ENCODE measurements at places on chromosomes 12 and 14.

- peak; percentile 42 for DNase-seq
Observed at GRCh38 chr12:69239922-69240630, 707 bp downstream of the CPSF6 start.

DNA sequence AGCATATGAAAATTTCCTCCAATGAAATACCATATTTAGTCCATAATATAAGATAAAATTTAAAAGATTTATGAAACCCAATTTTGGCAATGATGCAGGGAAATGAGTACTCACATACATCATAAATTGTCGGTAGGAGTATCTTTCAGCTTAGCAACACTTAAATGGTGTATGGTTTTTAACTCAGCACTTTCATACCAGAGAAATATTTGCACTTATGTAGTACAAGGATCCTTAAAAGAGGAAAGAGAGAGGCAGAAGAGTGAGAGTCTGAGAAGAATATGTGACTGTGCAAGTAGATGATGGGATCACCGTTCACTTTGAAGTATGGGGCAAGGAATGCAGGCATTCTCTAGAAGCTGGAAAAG lies 379.3 kb upstream of the DCN start:
- DNase-seq = no peak

DNA sequence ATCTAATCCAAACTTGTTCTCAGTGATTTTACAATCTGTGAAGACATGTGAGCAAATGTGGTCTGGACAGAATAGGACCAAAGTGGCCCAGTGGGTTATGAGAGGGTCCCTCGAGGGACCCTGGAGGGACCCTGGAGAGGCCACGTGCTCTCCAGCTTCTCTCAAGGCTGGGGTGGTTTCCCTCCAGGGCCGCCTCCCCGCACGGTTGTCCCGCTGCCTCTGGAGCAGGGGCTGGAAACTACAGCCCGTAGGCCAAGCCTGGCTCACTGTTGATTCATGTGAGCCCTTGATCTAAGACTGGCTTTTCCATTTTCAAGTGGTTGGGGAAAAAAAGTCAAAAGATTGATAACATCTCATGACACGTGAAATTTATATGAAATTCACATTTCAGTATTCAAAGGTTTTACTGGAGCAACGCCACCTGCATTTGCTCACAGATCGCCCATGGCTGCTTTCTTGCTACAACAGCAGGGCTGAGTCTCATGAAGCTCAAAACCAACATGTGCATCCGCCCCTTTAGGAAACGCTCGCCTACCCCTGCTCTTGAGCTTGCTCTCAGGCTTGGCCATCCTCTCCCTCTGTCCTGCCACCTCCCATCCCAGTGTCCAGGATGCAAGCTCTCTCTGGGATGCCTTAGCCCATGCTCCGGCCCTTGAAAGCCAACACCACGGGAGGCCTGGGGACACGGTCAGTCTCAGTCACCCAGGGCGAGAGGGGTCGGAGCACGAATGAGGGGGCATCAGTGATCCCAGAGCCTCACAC lies 12.1 kb upstream of the LRTM2 start:
- DNase-seq = no peak

DNA sequence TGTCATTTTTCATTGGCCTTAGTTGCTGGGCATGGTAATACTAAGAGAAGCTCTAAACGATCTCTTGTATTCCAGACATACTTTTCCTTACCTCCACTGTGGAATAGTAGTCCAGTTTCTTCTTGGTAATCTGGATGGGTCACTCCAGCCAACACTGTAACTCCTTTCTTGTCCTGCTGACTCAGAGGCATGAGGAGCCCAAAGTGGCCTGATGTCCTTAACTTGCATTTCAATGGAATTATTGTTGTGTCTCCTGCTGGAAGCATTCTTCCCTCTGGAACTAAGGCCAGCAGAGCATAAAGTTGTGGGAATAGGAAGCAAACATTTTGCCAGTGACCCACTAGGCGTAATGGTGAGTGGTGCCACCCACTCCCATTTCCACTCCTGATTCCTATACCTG lies 33.1 kb downstream of the DAAM1 start:
- DNase-seq = no peak

GRCh38 chr12:66916189-66916588 lies 237.3 kb upstream of the GRIP1 start:
- DNase-seq = no peak

- DNase-seq = no peak
Observed at GRCh38 chr14:79093531-79093930, 923.4 kb downstream of the NRXN3 start.

DNA sequence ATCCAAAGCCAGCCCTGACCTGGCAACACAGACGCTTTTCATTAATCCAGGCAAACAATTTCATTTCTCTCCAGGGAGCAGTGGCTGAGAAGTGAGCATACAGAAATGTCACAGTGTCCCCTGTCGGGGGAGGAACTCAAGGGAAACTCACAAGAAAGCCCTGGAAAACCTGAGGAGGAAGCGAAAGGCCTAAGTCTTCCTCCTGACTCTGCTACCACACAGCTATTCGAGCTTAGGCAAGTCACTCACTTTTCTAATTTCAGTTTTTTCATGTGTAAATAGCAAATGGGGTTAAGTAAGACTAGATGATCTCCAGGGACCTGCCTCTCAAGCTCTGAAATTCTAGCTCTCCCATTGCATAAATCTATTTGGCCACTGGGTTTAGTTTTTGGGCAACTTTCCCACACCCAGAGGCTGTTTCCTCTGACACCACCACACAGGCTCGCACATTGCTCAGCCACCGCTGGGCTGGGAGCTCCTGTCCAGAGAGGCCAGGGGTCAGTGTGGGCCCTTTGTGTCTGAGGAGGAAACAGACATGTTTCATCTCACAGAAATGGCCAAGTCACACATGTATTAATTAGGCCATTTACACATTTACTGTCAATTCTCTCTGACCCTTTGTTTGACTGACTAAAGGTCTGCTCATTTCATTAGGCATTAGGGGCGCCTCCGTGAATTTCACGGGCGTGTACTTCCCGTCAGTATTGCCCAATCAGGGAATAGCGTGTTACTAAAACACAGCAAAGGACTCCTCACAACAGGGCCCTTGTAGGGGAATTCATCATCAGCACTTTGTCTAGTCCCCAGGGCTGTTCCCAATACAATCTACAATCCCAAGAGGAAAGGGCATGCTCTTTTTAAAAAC lies 9.8 kb upstream of the PNMA1 start:
- peak; percentile 98 for DNase-seq

DNA sequence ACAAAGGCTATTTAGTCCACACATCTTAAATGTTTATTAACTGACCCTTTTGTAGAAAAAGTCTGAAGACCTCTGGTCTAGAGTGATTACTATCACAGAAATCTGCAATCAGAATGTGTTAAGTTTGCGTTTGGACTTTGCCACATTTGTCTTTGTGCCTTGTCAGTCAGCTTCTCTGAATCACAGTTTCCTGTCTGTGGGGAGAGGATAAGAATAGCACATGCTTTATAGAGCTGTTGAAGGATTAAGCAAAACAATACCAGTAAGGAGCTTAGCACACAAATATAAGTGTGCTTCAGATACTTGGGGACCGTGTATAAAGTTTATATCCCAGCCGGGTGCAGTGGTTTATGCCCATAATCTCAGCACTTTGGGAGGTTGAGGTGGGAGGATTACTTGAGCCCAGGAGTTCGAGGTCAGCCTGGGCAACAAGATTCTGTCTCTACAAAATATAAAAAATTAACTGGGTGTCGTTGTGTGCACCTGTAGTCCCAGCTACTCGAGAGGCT lies 63.0 kb upstream of the BTG1 start:
- DNase-seq = peak; percentile 67

GRCh38 chr14:58152014-58152857 lies at the start of gene ARMH4:
Gene ARMH4, minus strand, starts transcription at chr14:58152213. Its CDS starts 12,855 bp downstream, at chr14:58139358.
- peak; percentile 87 for DNase-seq

DNA sequence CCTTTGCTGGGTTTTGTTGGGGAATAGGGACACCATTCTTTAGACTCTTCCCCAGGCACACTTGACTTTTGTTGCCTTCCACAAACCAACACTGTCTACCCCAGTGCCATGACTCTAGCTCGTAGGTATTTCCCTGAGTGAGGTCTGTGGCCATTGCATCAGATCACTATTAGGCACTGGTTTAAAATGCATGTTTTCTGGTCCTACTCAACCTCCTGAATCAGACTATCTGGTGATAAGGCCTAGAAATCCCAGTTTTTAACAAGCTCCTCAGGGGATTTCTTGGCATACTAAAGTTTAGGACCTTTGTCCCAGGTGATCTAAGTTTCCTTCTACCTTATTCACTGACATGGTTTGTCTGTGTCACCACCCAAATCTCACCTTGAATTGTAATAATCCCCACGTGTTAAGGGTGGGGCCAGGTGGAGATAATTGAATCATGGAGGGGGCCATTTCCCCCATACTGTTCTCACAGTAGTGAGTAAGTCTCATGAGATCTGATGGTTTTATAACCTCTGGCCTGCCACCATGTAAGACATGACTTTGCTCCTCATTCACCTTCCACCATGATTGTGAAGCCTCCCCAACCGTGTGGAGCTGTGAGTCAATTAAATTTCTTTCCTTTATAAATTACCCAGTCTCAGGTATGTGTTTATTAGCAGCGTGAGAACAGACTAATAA lies 87.8 kb upstream of the PSMC1 start:
- DNase-seq = peak; percentile 26

DNA sequence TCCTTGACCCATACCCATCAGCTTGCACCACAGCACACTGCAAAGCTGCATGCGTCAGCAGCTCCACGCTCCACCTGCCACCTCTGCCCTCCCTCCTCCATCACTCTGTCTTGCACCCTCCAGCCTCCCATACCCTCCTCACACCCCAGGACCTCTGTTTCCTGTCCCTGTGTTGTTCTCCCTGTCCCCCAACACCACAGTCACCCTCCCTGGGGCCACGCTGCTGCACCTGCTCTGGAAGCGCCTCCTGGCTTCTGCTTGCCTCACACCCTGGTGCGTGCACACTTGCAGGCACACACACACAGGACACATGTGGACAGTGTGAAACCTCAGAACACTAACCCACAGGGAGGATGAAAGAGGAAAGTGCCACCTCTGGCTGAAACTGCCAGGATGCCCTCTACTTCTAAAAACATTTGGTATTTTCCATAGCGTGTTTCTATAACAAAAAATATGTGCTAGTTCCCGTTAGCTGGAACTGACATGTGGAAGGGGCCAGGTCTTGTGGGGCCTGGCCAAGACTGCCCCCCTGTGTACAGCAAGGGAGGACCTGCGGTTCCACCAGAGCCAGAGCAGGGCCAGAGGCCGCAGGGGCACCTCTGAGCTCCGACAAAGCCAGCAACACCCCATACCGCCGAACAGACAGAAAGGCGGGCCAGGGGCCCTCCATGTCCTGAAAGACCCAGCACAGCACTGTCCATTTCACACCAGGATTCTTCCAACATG lies 10.0 kb downstream of the BRF1 start:
- no peak for DNase-seq

- DNase-seq = no peak
Observed at GRCh38 chr12:132544080-132544397, 54.1 kb downstream of the FBRSL1 start.

GRCh38 chr12:104567832-104568486 lies 111.2 kb downstream of the CHST11 start:
- no peak for DNase-seq

DNA sequence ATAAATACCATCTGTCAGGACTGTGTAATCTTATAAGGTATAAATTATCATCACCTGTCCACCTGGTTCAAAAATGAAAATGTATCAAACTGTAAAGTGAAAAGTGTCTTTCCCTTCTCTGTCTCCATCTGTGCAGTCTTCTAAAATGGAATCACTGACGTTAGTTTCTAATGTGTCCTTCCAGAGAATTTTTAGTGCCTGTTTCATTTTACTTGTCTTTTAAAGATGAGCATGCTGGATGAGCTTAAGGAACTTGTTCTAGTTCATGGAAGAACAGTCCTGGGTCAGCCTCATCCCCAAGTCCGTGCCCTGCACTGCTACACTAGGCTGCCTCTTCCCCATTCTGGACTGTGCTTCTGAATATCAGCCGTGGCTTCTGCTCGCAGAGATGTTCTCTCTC lies 5.4 kb upstream of the NT5DC3 start:
- DNase-seq = no peak

DNA sequence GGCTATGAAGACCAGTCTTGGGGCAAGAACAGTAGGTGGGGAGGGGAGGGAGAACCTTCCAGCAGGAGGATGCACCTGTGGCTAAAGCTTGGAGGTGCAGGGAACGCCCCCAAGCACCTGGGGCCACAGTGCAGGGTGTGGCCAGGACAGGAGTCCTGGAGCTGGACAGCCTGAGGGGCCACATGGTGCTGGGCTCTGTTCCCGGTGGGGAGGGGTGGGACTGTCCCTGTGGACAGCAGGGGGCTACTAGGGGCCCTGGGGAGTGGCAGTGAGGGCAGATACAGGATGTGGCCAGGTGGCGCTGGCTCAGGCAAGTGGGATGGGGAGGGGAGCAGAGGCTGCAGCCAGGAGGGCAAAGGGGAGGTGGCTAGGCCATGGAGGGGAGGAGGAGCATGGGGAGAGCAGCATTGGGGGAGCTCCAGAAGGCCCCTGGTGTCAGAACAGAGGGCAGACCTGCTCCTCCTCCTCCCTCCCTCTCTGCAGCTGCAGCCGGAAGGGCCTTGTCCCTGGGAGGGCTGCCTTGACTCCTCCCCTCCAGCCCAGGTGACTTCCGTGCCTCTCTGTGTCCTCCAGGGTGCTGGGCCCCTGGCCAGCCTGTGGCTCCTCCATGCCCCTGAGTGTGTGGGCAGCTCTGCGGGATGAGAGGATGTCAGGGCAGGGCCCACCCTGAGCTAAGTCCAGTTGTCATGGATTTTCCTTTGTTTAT lies 68.4 kb upstream of the DLK1 start:
- no peak for DNase-seq

- DNase-seq = no peak
Observed at GRCh38 chr12:116384691-116385485, 107.4 kb upstream of the MED13L start.

- peak; percentile 83 for DNase-seq
Observed at GRCh38 chr12:132078190-132078589, 65.9 kb downstream of the DDX51 start.

- DNase-seq = peak; percentile 27
Observed at GRCh38 chr12:89075880-89076540, 276.3 kb downstream of the DUSP6 start.

- DNase-seq = peak; percentile 81
Observed at GRCh38 chr14:60757567-60758002, 23.0 kb downstream of the MNAT1 start.

GRCh38 chr12:94571556-94571955 lies 78.8 kb downstream of the TMCC3 start:
- DNase-seq = peak; percentile 31

- no peak for DNase-seq
Observed at GRCh38 chr14:105161309-105161708, 7.3 kb downstream of the JAG2 start.

DNA sequence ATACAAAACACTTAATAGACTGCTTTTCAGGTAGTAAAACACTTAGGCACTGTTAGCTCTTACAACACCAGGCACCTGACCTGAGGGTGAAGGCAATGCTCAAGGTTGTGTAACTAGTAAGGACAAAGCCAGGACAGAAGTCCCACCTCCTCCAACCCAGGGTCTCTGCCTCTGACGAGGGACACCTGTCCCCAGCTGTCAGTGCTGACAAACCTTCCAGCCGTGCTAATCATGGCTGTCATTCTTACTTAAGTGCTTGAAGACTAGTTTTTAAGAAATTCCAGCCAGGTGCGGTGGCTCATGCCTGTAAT lies 62.5 kb upstream of the MAX start:
- no peak for DNase-seq

- no peak for DNase-seq
Observed at GRCh38 chr14:57060276-57060955, 208.3 kb downstream of the EXOC5 start.

- peak; percentile 99 for DNase-seq
Observed at GRCh38 chr12:116381744-116382685, 104.5 kb upstream of the MED13L start.

Measured in fibroblast of skin of scalp (primary cell).